M059J (cell line): ENCODE measurements at places on chromosomes 7 and 10. TPM values are rescaled to one million over a fixed set of nuclear protein-coding genes. Genes with fewer than 3 reads are reported as not detected.

SPDYE8 gene
- total RNA-seq, result not detected in 2 replicates

ABLIM1 gene
- 1.4 and 5.8 TPM in 2 replicates for total RNA-seq

FGL2 gene
- 0.34 TPM in 1 of 2 replicates, not detected in the other for total RNA-seq

SSC4D gene
- total RNA-seq, result 0.39 and 0.44 TPM in 2 replicates

LRRC18 gene
- total RNA-seq, result not detected in 2 replicates

C7orf33 gene
- not detected in 2 replicates for total RNA-seq

SND1 gene
- total RNA-seq, result 111 and 171 TPM in 2 replicates

LGI1 gene
- 0.39 TPM in 1 of 2 replicates, not detected in the other for total RNA-seq

AKR1D1 gene
- total RNA-seq, result not detected in 2 replicates

SPDYE5 gene
- not detected in 2 replicates for total RNA-seq

CTAGE8 gene
- 0.05 and 0.42 TPM in 2 replicates for total RNA-seq

TMEM139 gene
- 0.07 TPM in 1 of 2 replicates, not detected in the other for total RNA-seq

CXCL12 gene
- total RNA-seq, result 0.81 and 0.96 TPM in 2 replicates

GJD4 gene
- not detected in 2 replicates for total RNA-seq

SHH gene
- total RNA-seq, result not detected in 2 replicates

PRPS1L1 gene
- total RNA-seq, result not detected in 2 replicates

HECW1 gene
- total RNA-seq, result 6.7 and 15.6 TPM in 2 replicates

PLXDC2 gene
- 2.8 and 3.3 TPM in 2 replicates for total RNA-seq

MOGAT3 gene
- not detected in 2 replicates for total RNA-seq

PAPOLB gene
- total RNA-seq, result not detected in 2 replicates

STEAP4 gene
- 0.02 TPM in 1 of 2 replicates, not detected in the other for total RNA-seq

CALHM1 gene
- total RNA-seq, result not detected in 2 replicates

OPN4 gene
- 0.52 TPM in 1 of 2 replicates, not detected in the other for total RNA-seq

CYP3A7 gene
- total RNA-seq, result not detected in 2 replicates

WNT16 gene
- total RNA-seq, result 0.17 TPM in 1 of 2 replicates, not detected in the other

OPN1SW gene
- not detected in 2 replicates for total RNA-seq

ERVW-1 gene
- 0.02 TPM in 1 of 2 replicates, not detected in the other for total RNA-seq

TAS2R3 gene
- not detected in 2 replicates for total RNA-seq

OR2A7 gene
- 0.07 and 0.98 TPM in 2 replicates for total RNA-seq

SPDYE3 gene
- not detected in 2 replicates for total RNA-seq

ZNF783 gene
- total RNA-seq, result 3.1 and 6.9 TPM in 2 replicates

CDH23 gene
- not detected in 2 replicates for total RNA-seq

COBL gene
- 0.10 TPM in 1 of 2 replicates, not detected in the other for total RNA-seq

NPY4R gene
- 2.2 and 2.9 TPM in 2 replicates for total RNA-seq
